ENCODE measurements at places on chromosomes 13 and 19. TPM values are rescaled to one million over a fixed set of nuclear protein-coding genes. Genes with fewer than 3 reads are reported as not detected.

Gene ATP8B3
- total RNA-seq, result 2.0 TPM

Gene HOOK2
- total RNA-seq, result 7.7 TPM

Gene DIRAS1
- total RNA-seq, result 0.78 TPM

Gene NKPD1
- 0.39 TPM for total RNA-seq

Gene CCDC169
- 3.7 TPM for total RNA-seq

Gene FFAR1
- not detected for total RNA-seq

Gene SLC10A2
- total RNA-seq, result not detected

Gene IRGQ
- total RNA-seq, result 8.8 TPM

Gene LACC1
- total RNA-seq, result 13.2 TPM

Gene SCN1B
- 2.2 TPM for total RNA-seq

Gene PRODH2
- total RNA-seq, result not detected

Gene LILRB3
- not detected for total RNA-seq

Gene SLITRK1
- total RNA-seq, result not detected

Gene SLC8A2
- total RNA-seq, result not detected

Gene OR7C1
- total RNA-seq, result not detected

Gene ERICH6B
- total RNA-seq, result not detected

Gene CGB3
- total RNA-seq, result not detected

Gene ZNF724
- total RNA-seq, result 11.1 TPM

Gene SYNGR4
- not detected for total RNA-seq

Gene GPR183
- not detected for total RNA-seq

Gene CFD
- total RNA-seq, result 144 TPM

Gene FRY
- total RNA-seq, result 2.5 TPM

Gene CGB8
- total RNA-seq, result not detected

Gene KLK5
- not detected for total RNA-seq

Gene TMEM238
- not detected for total RNA-seq

Gene ZNF256
- 4.0 TPM for total RNA-seq

Gene SMIM24
- total RNA-seq, result not detected

Gene PLVAP
- total RNA-seq, result not detected

Gene GAS6
- 42.6 TPM for total RNA-seq

Gene FOXA3
- not detected for total RNA-seq

Gene LGALS7B
- not detected for total RNA-seq

Gene THSD8
- total RNA-seq, result not detected

Gene TRPM4
- 14.1 TPM for total RNA-seq

Gene MED29
- total RNA-seq, result 17.3 TPM

Gene URAD
- not detected for total RNA-seq

Gene SIGLEC8
- total RNA-seq, result not detected

Gene CD22
- total RNA-seq, result 1.4 TPM

Gene ALG5
- total RNA-seq, result 42.3 TPM

Gene ZNF66
- total RNA-seq, result 4.8 TPM

Gene FUT2
- not detected for total RNA-seq

Gene FPR1
- total RNA-seq, result 1.5 TPM

Gene ZNF491
- 1.1 TPM for total RNA-seq

Gene WASF3
- 9.9 TPM for total RNA-seq

Gene MCF2L
- 2.0 TPM for total RNA-seq

Gene RGL3
- 0.37 TPM for total RNA-seq

Gene COX7A1
- 3.3 TPM for total RNA-seq

Gene PLEKHJ1
- 46.7 TPM for total RNA-seq

Measured in subcutaneous preadipocyte (primary cell).